Stimulated activated CD8-positive, alpha-beta memory T cell treated with anti-CD3 and anti-CD28 coated beads, Interleukin-4, amount 100 ng/mL, for 48 hours (primary cell): ENCODE measurements at places on chromosomes 16 and 17.

- no peak for DNase-seq
These were observed 26.9 kb upstream of the PPM1E start for GRCh38 chr17:58728798-58729197.

DNA sequence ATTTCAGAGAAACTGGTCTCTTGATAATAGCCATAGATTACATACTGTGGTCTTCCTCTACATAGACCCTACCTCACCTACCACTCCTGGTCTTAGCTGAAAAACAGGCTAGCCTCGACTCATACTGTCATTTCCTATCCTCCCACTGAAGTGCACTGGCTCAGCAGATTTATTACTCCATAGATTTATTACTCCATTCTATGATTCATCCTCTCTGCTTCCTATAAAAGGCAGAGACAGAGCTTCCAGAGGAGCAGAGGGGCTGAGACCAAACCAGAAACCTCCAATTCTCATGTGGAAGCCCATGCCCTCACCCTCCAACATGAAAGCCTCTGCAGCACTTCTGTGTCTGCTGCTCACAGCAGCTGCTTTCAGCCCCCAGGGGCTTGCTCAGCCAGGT lies at the start of gene CCL7:
CCL7 (plus strand) TSS at position 253 of the 400 bp plus-strand sequence; CDS start at position 323, 70 bp downstream.
- no peak for DNase-seq

- no peak for DNase-seq
These were observed 19.8 kb upstream of the ABCA5 start for GRCh38 chr17:69346766-69347165.

- no peak for DNase-seq
These were observed 1021.4 kb downstream of the CDH8 start for GRCh38 chr16:61014869-61015268.

DNA sequence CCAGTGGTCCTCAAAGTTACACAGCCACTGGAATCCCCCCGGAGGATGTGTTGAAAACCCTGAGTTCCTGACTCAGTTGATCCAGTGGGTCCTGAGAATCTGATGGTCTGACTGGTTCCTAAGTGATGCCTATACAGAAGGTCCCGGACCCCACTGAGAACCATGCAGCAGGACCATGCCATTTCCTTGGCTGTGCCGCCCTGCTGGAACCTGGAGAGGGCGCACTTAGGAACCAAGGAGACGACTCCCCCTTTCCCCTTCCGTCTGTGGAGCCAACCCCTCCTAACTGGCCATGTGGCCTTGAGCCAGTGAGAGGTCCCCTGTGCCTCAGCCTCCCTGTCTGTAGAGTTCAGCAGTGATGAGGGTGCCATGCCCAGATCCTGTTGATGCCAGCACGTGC lies 22.0 kb downstream of the C16orf74 start:
- no peak for DNase-seq

GRCh38 chr17:20613248-20613647 lies 33.7 kb downstream of the CDRT15L2 start:
- no peak for DNase-seq

GRCh38 chr17:10754861-10755591 lies 25.2 kb upstream of the TMEM220 start:
- no peak for DNase-seq

DNA sequence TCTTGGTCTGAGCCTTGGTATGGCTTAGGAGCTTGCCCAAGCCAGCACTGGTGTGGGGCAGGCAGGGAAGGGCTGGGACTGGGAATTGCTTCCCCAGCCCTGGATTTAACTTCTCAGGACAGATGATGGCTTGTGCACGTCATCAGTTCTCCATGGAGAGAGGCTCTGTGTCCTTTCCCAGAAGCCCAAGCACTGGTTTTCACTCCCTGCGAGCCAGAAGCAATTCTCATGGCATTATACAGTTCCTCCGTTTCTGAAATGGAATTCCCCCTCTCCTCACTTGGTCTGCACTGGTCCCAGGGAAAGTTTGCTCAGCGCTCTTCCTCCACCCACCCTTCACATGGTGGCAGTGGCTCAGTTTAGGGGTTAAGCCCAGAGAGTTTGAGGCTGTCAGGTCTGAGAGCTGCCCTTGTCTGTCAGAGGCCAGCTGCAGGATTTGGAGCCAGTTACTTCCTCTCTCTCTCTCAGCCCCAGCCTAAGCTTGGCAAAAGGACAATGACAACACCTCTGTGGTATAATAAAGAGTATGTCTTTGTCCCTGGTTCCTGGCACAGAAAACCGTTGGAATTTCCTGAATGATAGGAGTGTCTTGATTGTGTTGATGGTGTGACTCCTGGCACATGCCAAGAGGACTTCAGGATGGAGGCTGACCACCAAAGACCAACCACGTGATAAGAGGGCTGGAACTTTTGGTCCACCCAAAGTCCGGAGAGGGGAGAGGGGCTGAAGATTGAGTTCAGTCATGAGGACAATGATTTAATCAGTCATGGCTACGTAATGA lies 219.6 kb upstream of the TNRC6C start:
- DNase-seq: peak; percentile 16
